ENCODE measurements at places on chromosomes 16 and 17.

- peak; percentile 53 for DNase-seq
Measured at GRCh38 chr17:51298508-51299371, 38.4 kb downstream of the UTP18 start.

- DNase-seq: no peak
Measured at GRCh38 chr17:9519583-9520272, 55.9 kb downstream of the STX8 start.

DNA sequence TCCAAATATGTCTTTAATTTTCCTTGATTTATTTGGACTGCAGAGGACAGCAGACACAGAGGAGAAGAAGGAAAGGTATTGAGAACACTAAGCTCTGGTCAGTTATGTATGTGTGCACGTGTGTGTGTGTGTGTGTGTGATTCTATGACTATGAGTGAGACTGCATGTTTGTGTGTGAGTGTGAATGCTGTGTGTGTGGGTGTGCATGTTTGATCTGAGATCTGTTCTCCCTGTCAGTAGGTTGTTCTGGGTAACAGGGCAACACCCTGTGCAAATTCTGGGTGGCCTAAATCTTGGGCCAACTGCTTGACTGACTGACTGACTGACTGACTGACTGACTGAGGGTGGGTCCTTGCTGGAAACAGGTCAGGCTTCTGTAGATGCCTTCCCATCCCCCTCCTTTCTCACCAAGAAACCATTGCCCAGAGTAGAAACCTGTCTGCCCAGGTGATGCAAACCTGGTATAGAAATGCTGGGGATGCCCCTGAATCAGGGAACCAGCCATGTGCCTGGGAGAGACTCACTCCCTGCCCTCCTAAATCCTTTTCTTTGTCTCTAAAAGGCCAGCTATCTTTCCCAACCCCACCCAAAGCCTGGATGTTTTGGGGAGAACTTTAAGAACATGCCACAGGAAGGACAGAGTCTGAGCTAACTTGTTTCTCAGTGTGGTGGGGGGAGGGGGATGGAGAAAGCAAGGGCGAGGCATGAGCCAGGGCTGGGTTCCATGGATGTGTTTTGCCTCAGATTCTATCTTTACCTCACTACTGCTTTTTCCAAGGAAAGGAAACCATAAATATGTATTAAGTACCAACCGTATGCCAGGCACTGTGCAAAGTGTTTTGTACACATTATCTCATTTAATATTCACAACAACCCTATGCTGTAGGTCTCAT is 4.5 kb upstream of the NR1D1 start:
- no peak for DNase-seq

- DNase-seq: no peak
Measured at GRCh38 chr17:42704837-42705494, 22.6 kb downstream of the CNTNAP1 start.

DNA sequence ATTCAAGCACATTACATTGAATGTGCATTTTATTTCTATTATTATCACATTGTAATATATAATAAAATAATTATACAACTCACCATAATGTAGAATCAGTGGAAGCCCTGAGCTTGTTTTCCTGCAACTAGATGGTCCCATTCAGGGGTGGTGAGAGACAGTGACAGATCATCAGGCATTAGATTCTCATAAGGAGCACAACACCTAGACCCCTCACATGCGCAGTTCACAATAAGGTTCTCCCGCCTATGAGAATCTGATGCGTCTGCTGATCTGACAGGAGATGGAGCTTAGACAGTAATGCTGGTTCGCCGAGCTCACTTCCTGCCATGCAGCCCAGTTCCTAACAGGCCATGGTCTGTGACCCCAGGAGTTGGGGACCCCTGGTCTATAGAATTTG is 96.7 kb upstream of the RBBP6 start:
- DNase-seq: no peak

GRCh38 chr17:78105551-78105950 is 23.0 kb downstream of the TMC6 start:
- DNase-seq: peak; percentile 38

DNA sequence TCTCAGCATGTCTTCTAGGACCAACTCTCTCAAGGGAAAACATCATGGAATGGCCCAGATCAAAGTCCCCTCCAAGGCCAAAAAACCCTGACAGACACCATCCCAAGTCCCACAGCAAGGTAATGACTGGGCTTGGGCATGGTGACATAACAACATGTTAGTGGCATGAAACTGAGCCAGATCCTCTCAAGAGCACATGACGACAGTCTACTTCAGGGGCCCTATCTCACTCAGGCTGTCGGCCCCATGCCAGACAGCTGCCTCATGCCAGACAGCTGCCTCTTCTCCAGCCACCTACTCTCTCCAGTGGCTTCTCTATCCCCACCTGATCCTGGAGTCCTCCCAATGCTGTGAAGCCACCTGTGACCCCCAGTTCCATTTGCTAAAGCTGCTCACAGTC is 18.4 kb downstream of the HSD11B2 start:
- no peak for DNase-seq

DNA sequence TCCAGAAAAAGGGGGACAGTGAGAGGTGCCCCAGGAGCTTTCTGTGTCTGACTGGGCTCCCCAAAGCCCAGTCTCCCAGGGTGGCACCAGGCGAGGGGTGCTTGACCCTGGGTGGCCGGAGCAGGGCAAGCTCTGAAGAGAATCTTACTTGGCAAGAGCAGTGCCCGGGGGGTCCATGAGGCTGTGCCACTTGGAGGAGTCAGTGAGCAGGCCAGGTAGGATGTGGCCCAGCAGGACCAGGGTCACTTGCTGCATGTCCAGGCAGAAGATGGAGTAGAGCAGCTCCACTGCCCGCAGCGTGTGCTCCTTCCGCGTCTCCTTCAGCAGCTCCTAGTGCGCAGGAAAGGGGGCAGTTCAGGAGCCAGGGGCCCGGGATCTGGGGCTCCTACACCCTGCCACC is 7.3 kb downstream of the CSF3 start:
- no peak for DNase-seq

DNA sequence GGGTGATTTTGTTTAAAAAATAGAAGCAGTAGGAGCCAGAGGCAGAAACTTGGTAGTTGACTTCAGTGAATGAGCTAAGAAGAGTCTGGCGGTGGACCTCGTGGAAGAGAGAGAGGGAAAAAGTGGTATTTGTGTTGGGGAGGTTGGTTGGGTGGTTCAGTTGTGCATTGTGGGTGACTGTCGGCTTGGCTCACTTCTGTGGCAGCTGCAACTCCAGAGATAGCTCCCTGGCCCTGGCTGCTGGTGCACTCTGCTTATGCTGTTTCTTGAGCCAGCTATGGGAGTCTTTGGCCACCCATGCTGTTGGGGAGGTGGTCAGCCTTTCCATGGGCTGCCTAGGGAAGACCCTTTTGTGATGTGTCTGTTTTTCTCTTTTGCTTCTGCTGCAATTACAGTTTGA is 50.4 kb upstream of the CRISPLD2 start:
- no peak for DNase-seq

GRCh38 chr16:75111961-75112733 is 4.4 kb downstream of the LDHD start:
- DNase-seq: no peak

- DNase-seq: no peak
Measured at GRCh38 chr16:8099586-8099985, 490.7 kb downstream of the TMEM114 start.

GRCh38 chr17:82177761-82178498 is 34.7 kb downstream of the CCDC57 start:
- no peak for DNase-seq

DNA sequence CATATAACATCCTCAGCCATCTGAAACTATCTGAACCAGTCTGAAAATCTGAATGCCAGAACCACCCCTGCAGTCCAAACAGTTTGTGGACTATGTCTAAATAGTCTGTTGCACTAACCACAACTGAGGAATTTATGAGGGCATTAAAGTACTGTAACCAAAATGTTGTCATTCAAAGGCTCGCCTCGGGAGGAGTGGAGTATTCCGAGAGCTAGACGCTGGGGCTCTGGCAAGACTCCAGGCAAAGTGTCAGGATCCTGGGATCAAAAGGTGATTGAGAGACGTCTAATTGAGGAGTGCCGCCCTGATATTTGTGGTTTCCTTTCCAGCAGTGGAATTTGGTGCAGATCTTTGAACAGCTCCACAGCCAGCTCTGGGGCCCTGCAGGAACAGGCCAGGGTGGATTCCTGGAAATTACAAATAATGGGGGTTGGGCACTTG is 142.9 kb upstream of the MYOCD start:
- DNase-seq: no peak

DNA sequence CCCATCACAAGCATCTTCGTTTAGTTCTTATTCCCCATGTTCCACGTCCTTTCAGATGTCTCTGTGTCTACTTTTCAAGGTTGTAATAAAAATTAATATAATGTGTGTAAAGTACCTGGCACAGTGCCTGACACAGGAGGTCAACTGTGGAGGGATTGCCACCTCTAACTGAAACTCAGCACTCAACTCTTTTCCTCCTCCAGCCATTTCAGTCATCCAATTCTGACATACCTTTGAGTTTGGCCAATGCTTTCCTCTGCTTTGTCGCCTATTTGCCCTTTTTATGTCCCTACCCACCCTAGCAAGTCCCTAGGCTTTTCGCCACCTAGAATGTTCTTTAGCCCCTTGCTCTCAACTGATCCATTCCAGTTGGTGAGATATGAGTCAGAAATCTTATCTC is 1.6 kb downstream of the UBE2Z start:
- no peak for DNase-seq

GRCh38 chr16:87812200-87812656 is 46.4 kb upstream of the KLHDC4 start:
- no peak for DNase-seq

GRCh38 chr17:4155980-4156620 is 13.1 kb downstream of the CYB5D2 start:
- DNase-seq: no peak

DNA sequence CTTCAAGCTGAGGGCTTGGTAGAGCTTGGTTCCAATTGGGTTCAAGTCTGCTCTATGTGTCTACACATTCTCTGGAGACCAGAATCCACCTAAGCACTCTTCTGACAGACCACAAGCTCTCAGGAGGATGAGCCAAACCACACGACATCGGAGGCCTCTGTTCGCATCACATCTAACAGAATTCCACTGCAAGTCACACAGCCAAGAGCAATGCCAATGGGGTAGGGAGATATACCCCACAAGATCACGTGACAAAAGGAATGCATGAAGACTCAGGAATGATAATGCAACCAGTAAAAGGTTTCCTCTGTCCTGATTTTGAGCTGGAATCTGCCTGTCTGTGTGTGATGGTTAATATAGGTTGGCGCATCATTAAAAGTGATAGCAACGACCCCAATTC is 46.6 kb upstream of the RPL38 start:
- DNase-seq: no peak

- no peak for DNase-seq
Measured at GRCh38 chr17:38697061-38697820, 7.8 kb upstream of the MLLT6 start.

GRCh38 chr16:6484081-6484480 is 848.6 kb upstream of the RBFOX1 start:
- no peak for DNase-seq

GRCh38 chr17:8742274-8742673 is 2.4 kb downstream of the CCDC42 start:
- DNase-seq: no peak

DNA sequence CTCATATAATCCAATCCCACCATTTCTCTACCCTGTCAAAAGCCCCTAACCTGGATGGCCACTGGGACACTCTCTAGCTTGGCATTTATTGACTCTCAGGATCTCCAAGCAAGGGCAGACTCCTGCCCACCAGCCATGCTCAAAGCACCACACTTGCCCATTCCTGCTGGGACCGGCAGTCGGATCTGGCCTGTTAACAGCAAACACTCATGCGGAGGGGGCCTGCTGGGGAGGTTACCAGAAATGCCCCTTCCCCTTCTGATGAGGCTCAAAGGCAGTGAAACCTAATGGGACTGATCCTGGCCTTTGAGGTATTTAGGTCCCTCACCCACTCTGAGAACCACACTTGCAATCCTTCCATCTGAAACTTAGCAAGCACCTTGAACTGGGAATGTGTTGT is 6.5 kb upstream of the CCL1 start:
- no peak for DNase-seq

GRCh38 chr17:37062021-37062420 is 113.3 kb downstream of the AATF start:
- DNase-seq: no peak

GRCh38 chr16:15857724-15858560 is 1.1 kb upstream of the MYH11 start:
- no peak for DNase-seq

- DNase-seq: no peak
Measured at GRCh38 chr16:14502932-14503741, 126.9 kb downstream of the PARN start.

GRCh38 chr17:38454532-38454931 is 26.3 kb downstream of the ARHGAP23 start:
- no peak for DNase-seq

- no peak for DNase-seq
Measured at GRCh38 chr17:80698297-80698696, 153.7 kb downstream of the RPTOR start.

DNA sequence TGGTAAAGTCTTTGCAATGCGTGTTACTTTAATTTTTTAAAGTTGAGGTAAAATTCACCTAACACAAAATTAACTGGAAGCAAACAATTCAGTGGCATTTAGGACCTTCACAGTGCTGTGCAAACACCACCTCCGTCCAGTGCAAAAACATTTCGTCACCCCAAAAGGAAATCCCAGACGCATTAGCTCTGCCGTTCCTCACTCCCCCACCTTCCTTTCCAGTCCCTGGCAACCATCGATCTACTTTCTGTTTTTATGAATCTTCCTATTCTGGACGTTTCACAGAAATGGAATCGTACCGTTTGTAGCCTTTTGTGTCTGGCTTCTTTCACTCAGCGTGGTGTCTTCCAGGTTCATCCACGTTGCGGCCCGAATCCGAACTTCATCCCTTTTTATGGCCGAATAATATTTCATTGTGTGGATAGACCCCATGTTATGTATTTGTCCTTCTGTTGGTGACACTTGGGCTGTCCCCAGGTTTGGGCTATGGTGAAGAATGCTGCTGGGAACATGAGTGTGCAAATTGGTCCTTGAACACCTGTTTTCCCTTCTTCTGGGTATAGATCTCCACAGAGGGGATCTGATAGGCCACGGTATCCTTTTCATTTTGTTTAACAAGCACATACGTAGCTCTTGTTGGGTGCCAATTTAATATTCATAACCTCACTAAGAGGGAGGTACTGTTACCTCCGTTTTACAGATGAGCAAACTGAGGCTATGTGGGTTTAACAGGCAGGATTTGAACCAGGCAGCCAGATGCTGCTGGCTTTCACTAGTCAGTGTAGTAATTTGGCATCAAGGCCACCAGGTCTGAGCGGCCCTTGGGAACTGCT is 232.0 kb upstream of the GSE1 start:
- DNase-seq: no peak

- DNase-seq: no peak
Measured at GRCh38 chr16:4580250-4580649, 24.1 kb downstream of the C16orf96 start.
